ENCODE measurements at places on chromosomes 6 and 20.

DNA sequence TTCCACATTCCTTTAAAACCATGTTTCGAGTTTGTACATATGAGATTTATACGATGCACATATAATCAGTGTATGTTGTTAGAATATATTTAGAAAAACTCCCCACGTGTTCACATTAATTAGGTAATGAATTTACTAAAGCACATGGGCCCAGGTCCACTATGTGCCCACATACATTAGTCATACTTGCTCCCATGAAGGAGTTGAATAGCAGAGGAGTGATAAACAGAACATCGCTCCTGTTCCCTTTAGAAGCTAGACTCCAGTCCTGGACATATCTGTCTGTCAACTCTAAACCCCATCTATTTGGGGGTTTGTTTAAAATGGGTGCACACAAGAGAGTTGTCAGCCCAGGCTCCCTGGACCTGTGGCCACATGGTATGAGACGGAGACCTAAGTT is 108.1 kb upstream of the TIAM2 start:
- DNase-seq, result no peak

DNA sequence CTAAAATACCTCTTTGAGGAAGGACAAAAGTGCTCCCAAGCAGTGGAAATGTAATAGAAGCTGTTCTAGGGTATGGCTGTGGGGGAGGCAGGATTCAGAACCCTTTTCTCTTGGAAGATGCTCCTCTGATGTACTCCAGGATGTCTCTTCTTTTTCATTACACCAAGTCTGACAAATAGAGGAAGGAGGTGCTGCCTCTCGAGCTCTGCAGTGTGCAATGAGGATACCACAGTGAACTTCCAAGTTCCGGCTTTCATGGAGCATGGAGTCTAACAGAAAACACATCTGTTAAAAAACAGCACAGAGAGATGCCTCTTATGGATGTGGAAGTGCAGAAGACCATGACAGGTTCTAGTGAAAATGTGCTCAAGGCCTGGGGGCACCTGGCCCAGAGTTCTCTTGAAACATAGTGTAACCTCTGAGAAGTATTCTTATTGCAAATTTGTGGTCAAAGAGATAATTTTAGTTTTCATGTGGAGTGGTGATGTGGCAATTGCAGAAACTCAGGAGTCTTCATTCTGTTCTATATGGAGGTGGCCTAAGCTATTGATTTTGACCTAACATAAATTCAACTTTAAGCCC is 362.0 kb upstream of the CITED2 start:
- DNase-seq, result no peak

DNA sequence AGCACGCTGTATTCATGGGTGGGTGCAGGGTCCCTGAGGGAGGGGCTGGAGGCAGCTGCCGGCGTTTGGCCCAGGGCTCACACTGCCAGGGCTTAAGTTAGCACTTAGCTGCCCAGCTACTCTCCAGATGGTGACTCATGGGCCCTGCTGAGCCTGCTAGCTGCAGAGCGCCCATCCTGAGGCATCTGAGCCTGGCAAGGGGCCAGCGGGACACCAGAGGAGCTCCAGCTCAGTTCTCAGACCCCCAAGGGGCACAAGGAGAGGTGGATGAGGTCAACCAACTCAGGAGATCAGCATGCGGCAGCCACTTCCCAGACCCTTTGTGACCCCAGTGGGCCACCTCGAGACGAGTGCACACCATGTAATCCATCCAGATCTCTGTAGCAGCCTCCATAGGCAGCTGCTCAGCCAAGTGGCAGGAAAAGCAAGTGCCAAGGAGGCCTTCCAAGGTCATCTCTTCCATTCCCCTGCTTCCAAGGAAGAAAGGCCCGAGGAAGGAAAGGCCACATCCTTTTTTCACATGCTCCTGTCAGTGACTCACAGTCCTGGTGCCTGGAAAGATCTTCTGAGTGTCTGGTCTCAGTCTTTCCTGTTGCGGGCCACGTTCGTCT is 35.3 kb downstream of the FOXP4 start:
- DNase-seq, result no peak

DNA sequence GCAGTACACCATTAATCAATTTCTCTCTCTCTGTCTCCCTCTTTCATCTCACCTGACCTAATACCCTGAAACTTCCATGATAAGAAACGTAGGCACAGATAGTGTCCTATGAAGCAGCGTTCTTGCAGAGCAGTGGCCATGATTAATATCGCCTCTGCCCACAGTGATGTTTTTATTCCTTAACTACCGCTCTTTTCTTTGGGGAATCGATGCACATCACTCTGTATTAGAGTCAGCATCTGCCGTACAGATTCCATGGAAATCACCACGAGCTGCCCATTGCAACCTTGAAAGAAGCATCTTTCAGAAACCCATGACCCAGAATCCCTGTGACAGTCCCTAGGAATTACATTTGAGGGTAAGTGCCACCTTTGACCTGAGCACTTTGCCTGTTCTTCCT is 152.0 kb upstream of the ECI2 start:
- no peak for DNase-seq

DNA sequence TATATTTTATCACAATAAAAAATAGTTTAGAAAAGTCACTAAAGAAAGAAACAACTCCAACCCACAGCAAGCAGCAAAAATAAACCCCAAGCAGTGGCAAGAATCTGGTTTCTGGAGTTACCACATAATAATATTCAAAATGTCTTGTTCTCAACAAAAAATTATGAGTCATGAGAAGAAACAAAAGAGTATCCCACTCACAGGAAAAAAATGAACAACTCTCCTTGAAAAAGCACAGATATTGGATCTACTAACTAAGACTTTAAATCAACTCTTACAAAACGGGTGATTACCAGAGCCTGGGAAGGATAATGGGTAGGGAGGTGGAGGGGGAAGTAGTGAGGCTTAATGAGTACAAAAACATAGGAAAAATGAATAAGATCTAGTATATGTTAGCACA is 425.6 kb downstream of the PLCB1 start:
- no peak for DNase-seq

DNA sequence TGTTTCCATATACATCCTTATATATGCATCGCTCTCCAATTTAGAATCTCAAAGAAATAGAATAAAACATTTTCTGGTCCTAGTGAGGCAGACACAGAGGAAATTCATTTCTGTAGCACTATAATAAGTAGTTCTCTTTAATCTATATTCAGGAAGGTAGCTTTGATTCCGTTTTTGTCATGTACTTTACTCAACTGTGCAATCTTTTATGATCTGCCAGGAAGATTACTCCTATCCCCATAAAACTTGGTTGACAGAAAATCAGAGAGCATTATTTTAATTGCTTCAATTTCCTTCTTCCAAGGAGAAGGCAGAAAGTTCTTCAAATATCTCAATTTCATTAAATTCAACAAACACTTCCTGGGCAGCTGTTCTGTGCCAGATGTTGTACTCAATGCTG is 10.6 kb upstream of the CLIC5 start:
- DNase-seq, result no peak

- DNase-seq, result no peak
Measured at GRCh38 chr20:38650010-38650409, 48.4 kb downstream of the ARHGAP40 start.

GRCh38 chr6:76166874-76167273 is 94.4 kb upstream of the IMPG1 start:
- DNase-seq, result no peak

DNA sequence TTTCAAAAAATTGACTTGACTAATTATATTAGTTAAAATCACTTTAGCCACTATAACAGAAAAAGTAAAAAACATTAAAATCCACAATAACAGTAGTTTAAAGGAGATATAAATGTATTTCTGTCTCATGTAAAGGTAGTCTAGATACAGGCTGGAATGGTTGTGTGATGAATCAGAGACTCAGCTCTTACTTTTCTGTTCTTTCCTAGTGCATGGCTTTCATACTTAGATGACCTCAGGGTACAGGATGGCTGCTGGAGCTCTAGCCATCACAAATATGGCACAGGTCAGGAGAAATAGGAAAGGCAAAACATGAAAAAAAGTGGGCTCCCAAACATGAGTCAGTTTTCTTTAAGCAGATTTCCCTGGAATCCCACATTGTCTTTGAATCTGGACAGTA is 157.7 kb upstream of the FLRT3 start:
- no peak for DNase-seq

DNA sequence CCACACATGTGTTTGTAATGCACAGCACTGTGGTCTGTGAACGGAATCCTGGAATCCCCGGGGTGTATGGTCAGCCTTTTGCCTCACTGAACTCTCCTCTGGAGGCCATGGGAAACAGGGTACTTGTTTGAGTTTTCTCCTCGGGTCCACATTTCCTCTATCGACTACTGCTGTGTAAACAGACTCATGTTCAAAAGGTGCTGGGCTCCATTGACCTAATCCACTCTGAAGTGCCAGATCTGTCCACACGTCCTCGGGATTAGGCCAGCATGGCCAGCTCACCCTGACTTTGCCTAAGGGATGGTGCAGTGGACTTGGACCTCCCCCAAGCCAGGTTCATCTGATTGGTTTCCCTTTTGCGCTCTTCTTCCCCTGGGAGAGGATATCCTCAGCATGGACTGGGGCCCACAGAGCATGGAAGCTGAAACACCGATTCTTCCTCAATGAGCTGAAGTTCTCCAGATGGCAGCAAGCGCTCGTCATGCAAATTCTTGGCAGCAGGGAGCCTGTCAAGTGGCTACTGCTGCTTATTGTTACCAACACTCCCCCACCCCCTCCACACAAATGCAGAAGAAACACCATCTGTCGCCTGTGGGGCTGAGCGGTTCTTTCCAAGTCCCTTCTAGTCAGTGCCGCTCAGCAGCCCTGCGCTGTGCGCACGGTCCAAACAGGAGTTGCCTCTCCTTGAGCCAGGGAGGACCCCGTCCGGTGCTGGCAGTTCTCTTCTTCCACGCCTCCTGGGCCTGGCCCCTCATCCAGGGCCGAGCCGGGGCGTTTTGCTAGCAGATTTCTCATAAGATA is 292.6 kb upstream of the MARCKS start:
- no peak for DNase-seq

DNA sequence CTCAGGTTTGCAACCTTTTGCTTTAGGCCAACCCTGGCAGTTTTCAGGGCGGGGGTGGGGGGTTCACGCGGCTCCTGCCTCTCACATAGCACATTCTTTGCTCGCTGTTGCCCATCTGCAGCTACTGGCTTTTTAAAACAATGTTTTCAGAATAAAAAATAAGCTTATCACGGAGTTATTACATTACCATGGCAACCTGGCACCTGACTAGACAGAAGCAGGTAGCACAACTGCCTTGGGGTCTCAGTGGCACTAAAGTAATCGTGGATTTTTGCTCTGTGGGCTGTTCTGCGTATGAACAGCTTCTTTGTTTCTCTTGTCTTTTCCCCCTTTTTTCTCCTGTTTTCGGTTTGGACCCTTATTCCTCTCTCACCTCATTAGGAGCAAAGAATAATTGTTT is 9.1 kb upstream of the MANBAL start:
- no peak for DNase-seq

DNA sequence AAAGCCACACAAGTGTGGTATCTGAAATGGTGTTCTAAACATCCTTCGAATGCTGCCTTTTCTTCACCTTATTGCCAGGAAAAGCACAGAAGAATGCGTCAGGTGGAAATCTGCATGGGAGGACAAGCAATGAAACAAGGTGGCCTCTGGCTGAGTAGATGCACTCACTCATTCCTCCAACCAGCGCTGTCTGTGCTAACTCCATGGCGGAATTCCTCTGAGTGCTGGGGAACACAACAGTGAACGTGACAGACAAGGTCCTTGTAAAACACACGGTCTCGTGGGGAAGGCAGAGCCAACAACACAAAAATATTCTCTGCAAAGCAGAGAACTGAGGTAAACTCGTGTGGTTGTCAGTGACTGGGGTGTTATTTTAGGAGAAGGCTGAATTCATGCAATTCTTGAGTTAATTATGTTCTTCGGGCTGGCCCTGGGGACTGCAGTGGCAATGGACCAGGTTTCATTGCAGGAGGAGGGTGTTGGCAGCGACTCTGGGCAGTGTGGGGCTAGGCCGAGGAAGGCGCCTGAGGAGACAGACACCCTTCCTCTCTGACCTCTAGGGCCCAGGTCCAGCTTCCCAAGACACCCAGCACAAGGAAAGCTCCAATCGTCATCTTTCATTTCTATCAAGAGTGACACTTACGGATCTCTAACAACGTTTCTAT is 339.7 kb downstream of the PRKN start:
- no peak for DNase-seq

GRCh38 chr20:36106606-36107005 is 47.9 kb upstream of the EPB41L1 start:
- no peak for DNase-seq

GRCh38 chr20:45899046-45899835 is 8.1 kb downstream of the CTSA start:
- DNase-seq, result no peak

DNA sequence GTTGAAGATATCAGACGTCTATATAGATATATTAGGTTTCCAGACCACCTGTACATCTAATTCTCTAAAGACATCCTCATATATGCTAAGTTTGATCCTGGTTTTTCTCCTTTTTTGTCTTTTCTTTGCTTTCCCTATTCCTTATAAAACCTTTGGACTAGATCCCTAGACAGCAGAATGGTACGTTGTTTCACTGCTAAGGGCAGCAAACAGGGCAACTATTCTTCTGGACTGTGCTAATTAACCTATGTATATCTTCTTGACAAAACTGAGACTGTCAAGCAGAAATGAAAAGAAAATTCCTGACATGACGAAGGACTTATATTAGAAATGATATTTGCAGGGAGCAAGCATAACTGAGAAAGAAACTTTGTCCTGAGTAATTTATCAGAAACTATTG is 19.1 kb downstream of the ME1 start:
- no peak for DNase-seq

- no peak for DNase-seq
Measured at GRCh38 chr6:111242452-111242851, 155.1 kb downstream of the SLC16A10 start.

DNA sequence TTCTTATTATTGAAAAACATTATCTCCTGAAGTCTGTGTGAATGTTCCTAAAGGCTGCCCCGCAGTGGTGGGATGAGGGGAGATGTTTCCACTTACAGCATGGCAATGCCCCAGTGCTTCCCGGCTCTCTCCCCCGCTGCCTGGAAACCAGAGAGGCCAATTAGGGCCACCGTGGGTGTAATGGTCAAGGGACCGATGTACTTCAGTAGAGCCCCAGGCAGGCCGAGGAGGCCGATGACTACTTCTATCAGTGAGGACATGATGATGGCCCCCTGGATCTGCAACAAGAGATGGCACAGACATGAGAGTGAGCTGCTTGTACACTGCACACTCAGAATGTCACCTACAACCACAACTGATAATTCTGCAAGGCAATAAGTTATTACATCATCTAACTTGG is 117.8 kb downstream of the SLC23A2 start:
- no peak for DNase-seq

DNA sequence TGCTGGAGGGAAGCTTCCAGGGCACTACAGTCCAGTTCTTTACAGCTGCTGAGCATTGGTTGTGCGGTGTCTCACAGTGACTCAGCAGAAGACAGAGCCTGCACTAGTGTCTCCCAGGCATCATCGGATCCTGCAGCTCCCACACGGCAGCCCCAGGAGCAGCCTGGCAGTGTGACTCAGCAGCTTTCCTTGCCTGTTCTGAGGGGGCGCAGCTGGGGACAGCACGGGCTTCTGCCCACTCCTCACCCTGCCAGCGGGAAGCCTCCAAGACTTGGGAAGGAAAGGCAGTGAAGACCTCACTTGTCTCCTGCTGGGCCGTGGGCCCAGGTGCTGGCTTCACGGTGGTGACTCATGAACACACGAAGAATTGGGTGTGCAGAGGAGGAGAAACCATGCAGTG is 165.4 kb downstream of the SYNDIG1 start:
- no peak for DNase-seq

- no peak for DNase-seq
Measured at GRCh38 chr6:2028457-2029038, 216.9 kb downstream of the GMDS start.

Measured in stimulated activated CD4-positive, alpha-beta T cell treated with anti-CD3 and anti-CD28 coated beads, Interleukin-1b, Interleukin-23, amount 100 ng/mL, for 1 hour (primary cell).